ENCODE measurements at places on chromosomes 7 and 10.

DNA sequence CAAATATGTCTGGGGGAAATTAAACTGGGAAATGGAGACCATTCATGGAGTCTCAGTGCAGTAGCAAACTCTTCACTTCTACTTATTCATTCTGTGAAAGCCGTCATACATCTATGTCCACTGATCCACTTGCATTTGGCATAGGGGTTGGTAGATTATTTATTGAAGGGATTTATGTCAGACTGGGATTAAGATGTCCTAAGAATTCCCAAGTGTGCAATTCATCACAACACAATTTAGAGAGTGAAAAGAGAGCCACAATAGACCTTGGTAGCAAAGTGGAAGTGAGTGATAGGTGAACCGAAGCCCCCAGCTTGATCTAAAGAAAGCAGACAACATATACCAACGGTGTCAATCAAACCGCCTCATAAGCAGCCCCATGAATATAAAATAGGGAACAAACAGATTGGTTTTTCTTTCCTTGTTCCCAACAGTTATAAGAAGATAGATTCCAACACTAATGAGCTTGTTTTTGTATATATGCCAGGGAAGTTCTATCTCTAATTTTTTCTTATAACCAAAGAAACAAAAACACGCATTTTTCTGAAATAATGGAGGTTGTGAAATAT lies 234.3 kb downstream of the CACNA2D1 start:
- no peak for DNase-seq

DNA sequence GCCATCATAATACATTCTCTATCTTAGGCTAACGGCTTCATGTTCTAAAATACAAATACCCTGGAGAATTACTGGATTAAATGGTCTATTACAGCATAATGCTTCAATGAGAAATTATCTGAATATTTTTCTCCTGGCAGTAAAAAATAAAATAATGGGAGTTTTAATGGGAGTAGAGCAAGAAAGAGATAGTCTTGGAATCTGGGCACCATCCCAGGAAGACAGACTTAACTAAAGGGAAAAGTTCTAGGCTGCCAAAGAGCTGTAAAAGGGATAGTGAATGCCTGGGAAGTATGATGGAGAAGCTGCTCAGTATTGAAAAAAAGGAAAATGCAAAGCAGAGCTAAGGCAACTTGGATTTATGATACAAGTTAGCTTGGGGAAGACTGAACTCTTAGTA lies 12.1 kb upstream of the SYPL1 start:
- DNase-seq, result no peak

- DNase-seq, result no peak
Observed at GRCh38 chr7:66769833-66770512, 29.4 kb downstream of the RABGEF1 start.

DNA sequence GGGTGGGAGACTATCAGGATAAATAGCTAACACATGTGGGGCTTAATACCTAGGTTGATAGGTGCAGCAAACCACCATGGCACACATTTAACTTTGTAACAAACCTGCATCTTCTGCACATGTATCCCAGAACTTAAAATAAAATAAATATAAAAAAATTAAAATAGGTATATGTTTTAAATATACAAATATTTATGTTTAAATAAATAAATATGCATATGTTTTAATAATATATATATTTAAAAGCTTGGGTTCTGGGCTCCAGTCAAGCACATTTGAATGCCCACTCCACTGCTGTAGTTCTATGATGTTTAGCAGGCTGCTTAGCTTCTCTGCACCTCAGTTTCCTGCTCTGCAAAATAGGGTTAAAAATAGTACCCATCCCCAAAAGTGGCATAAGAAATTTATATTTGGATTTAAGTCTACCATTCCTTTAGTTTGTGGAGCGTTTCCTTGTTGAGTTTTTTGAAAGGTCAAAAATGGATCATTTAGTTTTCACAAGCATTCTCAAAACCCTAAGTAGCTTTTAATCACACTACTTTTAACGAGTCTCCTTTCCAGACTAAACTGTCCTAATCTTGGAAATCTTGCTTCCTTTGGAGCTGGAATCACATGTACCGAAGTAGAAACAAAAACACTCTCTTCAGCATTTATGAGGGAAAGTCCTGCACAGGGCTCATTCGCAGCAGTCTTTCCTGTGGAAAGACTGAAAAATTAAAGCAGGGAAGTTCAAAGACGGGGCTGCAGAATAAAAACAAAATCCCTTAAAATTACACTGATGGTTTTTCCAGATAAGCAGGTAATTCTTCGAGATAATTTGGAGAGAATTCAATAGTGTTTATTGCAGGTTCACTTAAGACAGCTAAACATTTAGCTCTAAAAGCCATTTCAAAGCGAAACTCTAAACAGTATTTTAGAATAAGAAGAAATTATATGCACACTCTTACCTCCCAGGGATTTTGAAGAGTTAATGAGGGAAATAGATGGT lies 111.7 kb upstream of the LYZL1 start:
- DNase-seq, result no peak

DNA sequence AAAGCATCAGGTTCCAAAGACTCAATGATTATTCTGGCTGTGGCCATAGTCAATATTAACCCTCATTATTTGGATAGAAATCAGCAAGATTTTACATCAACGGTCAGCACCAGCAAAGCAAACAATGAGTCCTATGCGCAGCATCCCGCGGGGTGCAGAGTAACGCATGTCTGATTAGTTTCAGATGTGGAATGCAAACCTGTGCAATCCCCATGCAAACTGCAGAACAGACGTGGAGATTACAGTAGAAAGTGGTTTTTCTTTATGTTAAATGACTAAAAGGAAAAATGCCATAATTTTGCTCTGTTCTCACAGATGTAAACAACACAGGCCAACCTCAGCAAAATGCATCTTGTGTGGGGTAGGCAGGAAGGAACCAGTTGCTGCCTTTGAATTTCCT lies 258.1 kb upstream of the GRB10 start:
- DNase-seq, result no peak

DNA sequence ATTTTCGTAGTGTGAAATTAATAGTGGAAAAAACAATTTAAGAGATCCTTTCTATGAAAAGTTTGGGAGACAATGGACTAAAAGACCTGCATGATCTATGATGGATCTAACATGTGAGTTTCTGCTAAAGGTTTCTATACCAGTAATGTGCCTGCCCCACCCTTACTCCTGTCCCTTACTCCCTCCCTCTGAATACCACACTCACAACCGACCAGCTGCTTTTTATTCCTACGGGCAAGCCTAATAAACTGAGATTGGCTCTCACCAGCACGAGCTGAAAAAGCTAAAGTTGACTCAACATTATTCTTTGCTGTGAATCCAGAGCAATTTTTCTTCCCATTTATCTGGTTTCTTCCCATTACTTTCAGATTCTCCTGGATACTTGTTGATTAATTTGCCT lies 17.8 kb upstream of the REEP3 start:
- DNase-seq, result no peak

- no peak for DNase-seq
Observed at GRCh38 chr7:25669281-25669781, 441.0 kb upstream of the NPVF start.

DNA sequence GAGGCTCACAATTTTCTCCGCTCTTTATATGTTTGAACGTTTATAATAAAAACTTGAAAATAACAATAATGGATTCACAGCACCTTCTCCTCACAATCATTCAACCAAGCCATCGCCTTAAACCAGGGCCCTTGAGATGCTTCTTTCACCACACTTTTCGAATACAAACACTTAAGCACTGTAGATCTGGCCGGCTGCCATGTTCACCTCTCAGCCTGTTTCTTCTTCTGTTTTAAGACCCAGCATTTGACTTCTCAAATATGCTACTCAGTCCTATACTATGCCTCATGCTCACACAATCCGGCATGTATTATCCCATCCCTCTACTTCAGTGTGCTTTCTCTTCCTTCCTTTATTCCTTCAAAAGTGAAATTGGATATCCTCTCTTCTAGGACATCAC lies 280.6 kb downstream of the TFEC start:
- no peak for DNase-seq

DNA sequence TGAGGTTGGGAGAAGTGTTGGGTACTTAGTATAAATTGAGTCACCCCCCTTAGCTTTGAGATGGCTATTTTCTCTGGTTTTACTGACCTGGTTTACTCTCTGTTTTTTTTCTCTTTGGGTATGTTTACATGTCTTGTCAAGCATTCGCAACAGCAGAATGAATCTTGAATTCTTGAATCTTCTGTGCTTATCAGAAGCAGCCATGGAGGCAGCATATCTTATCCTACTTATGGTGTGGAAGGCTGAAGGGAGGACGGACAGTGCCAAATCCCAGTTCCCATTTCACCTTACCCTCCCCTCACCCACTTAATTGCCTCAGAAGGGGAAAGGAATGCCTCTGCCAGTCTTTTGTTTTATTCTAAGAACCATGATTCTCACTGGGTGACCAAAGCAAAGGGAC lies 3.7 kb downstream of the SND1 start:
- no peak for DNase-seq

DNA sequence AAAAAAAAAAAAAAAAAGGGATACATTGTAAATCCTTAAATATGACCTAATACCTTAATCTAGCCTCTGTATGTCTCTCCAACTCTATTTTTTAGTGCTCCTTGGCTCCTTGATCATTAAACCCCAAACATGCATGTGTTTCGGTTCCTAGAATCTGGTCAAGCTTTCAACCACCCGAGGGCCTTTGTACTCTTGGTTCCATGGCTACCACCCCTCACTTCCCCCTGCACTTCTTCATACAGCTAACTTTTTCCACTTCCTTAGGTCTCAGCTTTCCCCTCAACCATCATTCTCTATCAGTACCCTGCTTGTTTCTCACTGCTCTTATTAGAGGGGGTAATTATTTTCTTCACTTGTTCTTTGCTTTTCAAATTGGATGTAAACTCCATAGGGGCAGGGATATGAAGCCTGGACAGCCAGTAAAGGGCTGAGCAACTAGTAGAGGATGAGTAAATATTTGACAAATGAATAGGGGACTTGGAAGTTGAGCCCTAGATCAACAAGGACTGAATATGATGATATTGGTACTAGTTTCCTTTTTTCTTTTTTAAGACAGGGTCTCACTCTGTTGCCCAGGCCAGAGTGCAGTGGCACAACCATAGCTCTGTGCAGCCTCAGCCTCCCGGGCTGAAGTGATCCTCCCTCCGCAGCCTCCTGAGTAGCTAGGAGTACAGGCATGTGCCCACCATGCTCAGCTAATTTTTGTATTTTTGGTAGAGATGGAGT lies 4.3 kb upstream of the GDI2 start:
- DNase-seq, result no peak

DNA sequence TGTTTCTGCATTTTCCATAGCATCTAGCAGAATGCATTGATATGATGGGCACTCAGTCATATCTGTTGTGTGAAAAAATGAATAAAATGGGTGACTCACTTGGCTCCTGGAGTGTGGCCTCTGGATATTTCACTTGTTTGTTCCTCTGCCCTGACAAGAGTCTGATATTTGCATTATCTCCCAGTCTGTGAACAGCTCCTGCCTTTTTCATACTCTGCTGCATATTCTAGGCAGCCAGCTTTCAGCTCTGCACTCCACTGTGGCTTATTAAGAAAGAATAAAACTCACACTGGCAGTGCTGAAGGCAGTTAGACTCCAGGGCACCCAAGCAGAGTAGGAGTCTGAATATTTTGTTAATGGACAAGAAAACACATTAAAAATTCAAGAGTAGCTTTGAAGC lies 623.9 kb downstream of the SORCS1 start:
- no peak for DNase-seq

GRCh38 chr10:591646-592045 lies 97.8 kb downstream of the DIP2C start:
- DNase-seq, result no peak

DNA sequence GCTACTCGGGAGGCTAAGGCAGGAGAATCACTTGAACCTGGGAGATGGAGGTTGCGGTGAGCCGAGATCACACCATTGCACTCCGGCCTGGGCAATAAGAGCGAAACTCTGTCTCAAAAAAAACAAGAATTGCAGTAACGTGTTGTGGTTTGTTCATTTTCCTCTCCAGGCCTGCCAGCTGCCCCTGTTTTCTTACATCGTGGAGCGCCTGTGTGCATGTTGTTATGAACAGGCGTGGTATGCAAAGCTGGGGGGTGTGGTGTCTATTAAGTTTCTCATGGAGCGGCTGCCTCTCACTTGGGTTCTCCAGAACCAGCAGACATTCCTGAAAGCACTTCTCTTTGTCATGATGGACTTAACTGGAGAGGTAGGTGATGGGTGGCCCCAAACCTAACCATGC lies 52.1 kb downstream of the TRRAP start:
- DNase-seq, result peak; percentile 30

DNA sequence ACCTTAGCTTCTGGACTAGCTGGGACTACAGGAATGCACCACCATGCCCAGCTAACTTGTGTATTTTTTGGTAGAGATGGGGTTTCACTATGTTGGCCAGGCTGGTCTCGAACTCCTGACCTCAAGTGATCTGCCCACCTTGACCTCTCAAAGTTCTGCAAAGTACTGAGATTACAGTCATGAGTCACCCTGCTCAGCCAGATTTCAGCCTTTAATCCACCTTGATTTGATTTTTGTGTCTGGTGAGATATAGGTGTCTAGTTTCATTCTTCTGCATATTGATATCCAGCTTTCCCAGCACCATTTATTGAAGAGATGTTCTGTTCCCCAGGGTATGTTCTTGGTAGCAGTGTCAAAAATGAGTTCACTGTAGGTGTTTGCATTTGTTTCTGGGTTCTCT lies 20.1 kb upstream of the CYP3A7 start:
- DNase-seq, result no peak

Measured in CD4-positive, alpha-beta T cell treated with Interleukin-6 for 4 hours (primary cell).